ENCODE measurements at places on chromosomes 1 and 21.

- no peak for DNase-seq
Observed at GRCh38 chr1:155574077-155574476, 11.5 kb upstream of the ASH1L start.

DNA sequence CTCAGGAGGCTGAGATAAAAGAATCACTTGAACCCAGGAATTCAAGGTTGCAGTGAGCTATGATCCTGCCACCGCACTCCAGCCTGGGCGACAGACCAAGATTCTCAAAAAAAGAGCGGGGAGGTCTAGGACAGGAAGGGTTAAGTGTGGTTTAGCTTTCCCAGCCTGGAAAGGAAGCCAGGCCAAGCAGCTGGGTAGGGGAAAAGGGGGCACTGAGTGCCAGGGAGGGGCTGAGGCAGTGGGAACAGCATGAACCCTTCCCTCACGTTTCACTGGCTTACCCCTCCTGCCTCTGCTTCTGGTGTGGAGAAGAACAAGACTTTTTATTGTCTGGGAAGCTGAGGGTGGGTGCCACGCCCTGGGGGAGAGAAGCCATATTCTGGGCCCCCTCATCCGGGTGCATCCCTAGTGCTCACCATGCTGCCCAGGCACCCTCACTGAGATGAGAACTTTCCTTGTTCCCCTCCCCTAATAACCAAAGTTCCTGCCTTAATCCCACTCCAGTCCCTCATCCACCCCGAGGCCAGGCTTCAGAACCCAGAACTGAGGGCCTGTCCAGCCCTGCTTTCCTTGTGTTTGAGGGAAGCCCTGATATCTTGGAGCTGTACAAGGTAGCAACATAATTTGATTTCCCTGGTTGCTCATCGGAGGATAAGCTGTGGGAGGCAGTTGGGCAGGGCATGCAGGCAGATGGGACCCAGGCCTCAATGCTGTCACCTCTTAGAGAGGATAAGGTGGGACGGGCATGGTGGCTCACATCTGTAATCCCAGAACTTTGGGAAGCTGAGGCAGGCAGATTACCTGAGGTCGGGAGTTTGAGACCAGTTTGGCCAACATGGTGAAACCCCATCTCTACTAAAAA, 2.0 kb upstream of the LMNA start:
- DNase-seq: no peak

DNA sequence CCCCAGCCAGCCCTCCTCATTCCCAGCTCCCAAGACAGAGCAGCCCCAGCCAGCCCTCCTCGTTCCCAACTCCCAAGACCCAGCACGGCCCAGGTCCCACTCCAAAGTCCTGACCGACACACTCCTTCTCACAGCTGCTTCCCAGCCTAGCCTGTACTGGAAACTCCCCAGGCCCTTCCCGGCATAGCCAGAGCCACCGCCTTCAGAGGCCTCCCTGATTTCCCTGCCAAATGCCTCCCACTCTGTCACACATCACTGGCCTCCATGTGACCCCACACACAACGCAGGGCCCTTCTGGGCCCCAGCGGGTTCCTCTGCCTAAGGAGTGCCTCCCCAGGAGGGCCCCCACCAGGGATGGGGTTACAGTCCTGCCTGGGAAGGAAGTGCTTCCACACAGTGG, 2.8 kb downstream of the UBE2J2 start:
- no peak for DNase-seq

DNA sequence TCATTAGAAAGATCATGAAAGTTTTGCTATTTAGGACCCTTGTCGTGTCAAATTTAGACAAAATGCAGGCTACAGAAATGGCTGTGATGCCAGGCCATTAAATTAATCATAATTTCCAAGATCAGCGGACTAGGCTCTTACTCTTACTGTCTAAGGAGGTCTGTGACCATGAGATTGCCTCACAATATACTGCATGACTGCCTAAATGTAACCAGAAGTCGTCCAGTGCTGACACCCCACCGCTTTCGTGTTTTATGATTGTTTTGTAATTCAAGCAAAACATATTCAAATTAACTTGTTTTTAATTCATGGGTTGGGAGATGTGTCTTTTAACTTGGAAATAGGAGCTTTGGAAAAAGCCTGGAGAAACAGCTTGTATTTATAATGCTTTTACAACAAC, 947.5 kb downstream of the BRINP3 start:
- no peak for DNase-seq

GRCh38 chr1:7536891-7537591, 234.1 kb upstream of the VAMP3 start:
- DNase-seq: no peak

GRCh38 chr1:236636017-236636416, 31.7 kb upstream of the HEATR1 start:
- no peak for DNase-seq

DNA sequence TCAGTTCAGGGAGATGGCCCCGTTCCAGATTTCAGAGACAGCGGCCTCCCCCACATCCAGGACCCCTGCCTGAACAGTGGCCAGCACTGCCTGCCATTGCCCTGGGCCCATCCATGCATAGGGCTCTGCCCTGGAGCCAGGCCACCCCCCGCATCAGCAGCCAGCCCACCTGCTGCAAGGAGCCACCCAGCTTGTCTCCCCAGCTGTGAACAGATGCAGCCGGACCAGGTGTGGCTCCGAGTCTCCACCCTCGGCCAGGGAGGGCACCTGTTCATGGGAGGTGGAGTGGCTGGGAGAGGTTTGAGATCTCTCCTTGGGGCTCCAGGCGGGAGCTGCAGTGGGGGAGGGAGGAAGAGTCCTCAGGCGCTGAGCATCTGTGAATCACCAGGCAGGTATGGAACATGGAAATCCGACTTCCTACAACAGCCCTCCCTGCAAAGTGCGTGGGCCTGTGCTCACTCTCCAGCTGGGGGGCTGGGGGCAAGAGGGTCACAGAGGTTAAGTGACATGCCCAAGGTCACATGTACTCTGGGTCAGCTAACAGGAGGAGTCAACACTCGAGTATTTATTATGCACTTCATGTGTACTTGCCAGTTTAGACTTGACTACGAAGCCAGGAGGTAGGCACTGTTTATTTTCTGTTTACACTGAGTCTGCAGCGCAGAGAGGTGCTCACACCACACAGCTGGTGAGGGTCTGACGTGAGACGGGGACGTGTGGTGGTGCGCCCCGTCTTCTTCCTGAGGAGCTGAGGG, 4.8 kb upstream of the HES5 start:
- no peak for DNase-seq

DNA sequence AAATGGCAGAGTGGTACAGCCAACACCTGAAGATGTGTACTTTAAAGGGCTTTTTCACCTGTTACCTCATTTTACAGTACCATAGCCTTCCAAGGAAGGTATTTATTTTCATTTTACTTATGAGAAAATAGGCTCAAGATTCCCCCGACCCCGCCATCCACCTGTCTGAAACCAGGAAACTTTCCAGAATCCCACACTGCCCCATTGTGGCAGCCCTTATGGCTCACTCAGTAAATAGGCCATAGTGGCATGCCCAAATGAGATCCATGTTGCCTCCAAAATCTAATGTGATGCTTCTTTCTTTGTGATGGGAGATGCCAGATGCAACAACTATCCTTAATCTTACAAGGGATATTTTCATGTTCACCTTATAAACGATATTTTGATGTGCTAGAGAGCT, 97.8 kb downstream of the EBNA1BP2 start:
- DNase-seq: no peak

DNA sequence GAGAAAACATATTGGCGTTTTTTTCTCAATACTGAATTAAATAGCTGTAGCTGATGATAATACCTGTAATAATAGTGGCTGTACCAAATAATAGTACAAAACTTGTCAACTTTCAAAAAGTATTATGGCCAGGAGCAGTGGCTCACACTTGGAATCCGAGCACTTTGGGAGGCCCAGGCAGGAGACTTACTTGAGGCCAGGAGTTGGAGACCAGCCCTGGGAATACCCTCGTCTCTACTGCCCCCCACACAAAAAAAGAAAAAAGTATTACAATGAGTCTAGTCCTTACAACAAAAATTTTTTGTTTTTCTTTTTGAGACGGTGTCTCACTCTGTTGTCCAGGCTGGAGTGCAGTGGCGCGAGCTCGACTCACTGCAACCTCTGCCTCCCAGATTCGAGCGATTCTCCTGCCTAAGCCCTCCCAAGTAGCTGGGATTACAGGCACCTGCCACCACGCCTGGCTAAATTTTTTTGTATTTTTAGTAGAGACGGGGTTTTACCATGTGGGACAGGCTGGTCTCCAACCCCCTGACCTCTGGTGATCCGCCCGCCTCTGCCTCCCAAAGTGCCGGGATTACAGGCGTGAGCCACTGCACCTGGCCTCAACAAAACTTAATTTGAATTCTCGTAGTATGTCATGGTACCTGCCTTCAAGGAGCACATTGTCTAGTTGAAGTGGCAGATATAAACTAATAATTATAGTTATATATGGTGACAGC, 1.4 kb downstream of the RBBP4 start:
- DNase-seq: no peak
